GM12878 (cell line): ENCODE measurements at places on chromosomes 7 and 10. TPM values are rescaled to one million over a fixed set of nuclear protein-coding genes. Genes with fewer than 3 reads are reported as not detected.

DNA sequence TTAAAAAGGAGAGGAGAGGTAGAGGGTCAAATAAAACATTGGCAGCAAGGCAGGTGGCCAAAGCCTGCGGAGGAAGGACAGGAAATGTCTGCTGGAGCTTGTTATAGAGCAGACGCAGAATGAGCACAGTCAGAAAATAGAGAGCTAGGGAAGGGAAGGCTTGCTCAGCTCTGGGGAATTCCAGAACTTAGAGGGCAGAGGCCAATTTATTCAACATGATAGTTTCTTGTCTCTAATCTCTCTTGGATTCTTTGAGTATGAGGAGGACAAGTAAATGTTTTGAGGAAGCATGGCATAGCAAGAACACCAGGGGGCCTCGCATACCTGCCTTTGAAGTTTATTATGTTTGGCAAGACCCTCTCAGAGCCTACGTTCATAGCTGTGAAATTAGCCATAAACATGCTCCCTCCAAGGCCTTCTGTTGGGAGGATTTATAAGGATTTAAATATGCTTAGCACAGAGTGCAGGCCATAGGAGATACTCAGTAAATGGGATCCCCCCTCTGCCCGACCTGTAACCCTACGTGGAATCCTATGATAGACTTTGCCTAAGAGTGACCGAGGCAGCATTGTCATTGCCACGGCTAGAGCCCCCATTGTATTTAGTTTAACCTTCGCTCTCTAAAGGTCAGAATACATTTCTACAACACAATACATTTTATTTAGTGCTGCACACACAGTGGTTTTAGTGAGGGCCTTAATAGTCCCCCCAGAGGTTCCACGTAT, 293.9 kb downstream of the CCDC3 start:
- peak; percentile 11 for DNase-seq

GRCh38 chr10:113911839-113912238, 57.4 kb downstream of the NHLRC2 start:
- DNase-seq = no peak

DNA sequence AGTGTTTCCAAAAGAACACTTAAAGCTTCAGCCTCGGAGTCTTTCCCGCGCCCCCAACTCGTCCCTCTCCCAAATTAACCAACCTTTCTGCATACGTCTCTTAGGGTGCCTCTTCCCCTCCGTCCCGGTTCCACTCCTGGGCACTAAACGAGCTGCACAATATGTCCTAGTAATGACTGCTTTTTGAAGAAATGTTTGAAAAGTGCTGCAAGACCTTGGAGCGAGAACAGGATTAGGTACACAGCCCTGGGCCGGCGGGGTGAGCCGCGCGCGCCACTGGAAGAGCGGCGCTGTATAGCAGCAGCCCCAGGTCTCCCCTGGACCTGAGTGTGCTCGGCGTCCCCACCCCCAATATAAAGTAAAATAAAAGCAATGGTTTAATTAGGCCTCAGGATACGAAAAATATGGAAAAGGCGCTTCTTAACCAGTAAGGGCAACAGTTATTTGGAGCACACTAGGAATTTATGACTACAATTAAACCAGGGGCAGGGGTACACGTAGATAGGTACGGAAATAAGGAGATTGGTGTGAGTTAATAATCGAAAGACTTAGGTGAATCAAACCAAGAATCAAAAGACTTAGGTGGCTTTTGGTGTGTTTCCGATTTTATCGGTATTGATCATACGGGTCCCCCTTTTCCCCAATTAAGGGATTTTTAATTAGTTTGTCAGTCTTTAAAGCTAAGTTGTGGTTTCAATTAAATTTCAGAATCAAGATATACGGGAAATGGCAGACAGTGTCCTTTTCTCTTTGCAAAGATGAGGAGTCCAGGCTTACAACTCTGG, 1.9 kb downstream of the TET1 start:
- DNase-seq = no peak

- no peak for DNase-seq
These were observed 226.3 kb downstream of the AHR start for GRCh38 chr7:17524746-17525145.

DNA sequence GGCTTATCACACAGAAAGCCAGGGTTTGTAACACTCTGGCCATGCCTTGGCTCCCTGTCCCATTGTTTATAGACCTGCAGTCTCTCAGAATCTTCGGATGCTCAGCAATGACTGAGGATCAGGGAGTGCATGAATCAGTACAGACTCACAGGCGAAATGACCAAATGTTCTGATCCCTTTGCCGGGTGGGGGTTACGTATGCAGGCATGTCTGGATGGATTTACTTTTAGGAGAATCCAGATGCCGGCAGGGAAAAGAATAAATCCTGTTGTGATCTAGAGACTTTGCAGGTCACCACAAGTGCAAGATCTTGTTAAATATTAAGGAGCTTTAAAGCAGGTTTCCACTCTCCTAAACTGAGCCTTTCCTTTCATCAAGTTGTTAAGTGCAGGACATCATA, 149.5 kb downstream of the SFMBT2 start:
- no peak for DNase-seq

- DNase-seq = no peak
These were observed 39.3 kb upstream of the GGCT start for GRCh38 chr7:30543813-30544525.

DNA sequence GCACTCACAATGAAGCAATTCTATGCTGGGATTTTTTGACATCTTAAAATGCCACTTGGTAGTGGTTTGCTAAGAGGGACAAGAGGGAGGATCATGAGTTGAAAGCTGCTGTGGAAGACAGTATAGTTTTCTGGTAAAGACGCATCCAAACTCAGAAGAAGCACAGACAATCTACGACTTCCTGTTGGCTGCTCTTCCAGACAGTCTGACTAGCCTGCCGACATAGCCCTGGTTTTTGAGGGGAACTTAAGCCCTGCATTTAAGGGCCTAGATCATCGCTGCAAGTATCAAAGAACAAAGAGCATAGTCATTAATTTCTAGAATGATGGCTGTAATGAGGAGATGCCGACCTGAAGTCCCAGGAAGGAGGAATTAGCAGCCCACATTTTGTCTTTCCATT, 99.9 kb upstream of the IKZF1 start:
- no peak for DNase-seq

GRCh38 chr7:97064020-97064419, 39.4 kb upstream of the DLX5 start:
- DNase-seq = no peak

- DNase-seq = no peak
These were observed 135.1 kb downstream of the ZMIZ1 start for GRCh38 chr10:79203833-79204232.

DNA sequence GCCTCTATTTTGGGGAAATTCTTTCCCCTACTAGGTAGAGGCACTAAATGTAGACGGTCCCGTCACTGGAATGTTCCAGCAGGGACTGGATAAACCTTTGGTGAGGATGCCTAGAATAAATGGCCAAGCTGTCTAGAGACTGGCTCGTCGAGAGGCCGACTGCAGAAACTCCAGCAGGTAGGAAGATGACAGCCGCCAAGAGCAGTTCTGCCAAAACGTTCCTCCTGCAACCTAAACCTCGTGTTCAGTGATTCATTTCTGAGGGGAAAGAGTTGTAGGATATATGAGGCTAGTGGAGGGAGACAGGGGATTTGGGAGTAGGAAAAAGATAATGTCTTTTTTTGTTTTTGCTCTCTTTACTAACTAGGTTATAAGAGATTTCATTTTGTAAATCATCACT, 184.7 kb upstream of the GDF10 start:
- DNase-seq = no peak

- DNase-seq = no peak
These were observed 69.9 kb downstream of the HYCC1 start for GRCh38 chr7:22944022-22944421.

DNA sequence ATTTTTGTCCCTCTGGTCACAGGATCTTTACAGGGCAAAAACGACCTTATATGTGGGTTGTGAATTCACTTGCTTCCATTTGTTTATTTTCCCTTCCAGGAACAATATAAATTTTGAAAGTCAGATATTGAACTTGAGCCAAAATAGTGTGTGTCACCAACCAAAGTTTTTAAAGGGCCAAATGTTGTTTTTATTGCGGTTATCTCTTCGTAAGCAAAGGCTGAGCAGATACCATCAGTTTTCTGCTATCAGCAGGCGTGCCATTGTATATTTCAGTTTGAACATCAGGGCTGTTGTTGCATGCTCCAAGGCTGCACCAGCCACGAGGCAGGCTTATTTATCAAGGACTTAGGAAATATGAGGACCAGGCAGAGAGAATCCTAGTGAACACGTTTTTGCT, 160.3 kb downstream of the PAXIP1 start:
- no peak for DNase-seq

- no peak for DNase-seq
These were observed 37.7 kb upstream of the SLC26A4 start for GRCh38 chr7:107622894-107623293.

DNA sequence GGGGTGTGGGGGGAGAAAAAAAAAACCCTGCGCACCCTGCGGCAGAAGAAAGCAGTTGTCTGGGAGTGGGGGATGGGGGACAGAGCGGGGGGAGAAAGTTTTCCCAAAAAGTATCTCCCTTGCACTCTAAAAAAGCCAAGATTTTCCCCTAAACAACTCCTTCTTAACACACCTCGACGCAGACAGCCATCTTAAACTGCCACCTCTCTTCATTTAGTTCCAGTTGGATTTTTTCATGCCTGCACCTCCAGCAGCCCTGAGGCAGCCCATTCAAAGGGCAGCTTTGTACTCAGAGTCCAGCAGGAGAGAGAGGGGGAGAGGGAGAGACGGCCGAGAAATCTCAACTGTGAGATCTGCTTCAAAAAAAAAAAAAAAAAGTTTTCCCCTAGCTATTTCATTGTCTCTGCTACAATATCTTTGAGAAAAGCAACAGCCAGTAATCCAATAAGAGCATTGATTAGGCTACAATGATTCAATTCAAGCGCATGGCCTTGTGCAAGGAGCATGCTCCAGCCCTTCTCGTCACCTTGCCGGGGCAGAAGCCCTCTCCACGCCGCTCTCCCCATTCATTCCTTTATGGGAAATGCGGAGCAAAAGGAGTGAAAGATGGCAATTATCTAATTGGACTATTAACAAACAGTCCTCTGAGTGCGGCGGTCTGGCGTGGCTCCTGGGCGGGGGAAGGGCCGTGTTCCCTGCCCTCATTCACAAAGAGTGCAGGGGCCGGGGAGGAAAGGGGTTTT, 939 bp upstream of the VAX1 start:
- no peak for DNase-seq

GRCh38 chr7:23654508-23654907, 25.5 kb upstream of the FAM221A start:
- DNase-seq = no peak

DNA sequence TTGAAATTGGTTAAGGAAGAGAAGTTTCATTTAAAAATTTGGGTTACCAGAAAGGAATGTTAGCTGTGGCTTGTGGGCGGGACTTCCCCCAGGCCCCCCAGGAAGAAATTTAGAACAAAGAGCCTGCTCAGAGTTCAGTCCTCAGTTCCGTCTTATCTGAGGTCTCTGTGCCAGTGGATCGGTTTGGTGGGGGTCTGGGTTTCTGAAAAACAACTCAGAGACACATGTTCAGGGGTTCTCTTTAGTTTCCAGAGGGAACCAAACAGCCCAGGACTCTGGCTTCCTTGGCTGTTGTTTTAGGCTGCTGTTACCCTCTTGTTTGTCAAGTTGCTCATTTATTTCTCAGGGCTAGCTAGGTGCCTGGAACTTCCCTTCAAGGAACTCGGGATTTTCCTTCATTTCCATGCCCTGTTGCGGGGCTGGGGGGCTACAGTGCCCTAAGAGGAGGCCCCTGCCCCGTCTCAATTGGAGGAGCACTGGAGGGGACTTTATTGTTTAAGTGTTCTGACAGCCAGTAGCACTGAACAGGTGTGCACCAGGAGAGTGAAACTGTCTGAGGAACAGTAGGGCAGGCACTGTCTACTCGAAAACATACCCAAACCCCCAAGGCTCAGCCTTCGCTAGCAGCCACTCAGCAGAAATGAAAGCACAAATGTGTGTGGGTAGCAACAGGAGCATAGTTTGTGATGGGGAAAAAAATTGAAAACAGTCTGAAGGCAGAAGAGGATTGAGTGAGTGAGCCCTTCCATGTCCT, 59.9 kb downstream of the ALOX5 start:
- DNase-seq = peak; percentile 70

DNA sequence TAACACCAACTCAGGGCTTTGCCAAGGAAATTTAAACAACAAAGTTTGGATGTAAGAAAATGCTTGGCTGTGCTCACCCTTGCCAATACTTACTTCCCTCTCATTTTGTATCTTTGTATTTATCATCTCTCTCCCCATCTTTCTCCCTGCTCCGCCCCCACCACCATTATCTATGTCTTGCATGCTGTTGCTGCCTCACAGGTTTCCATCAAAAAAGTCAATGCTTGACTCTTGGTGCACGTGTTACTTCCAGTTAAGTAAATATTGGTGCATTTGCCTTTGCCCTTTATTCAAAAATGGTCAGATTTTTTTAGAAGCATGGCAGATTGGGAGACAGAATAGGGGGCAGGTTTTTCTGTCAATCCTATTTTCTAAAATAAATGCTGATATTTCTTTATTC, 626.0 kb downstream of the ACTR3B start:
- DNase-seq = no peak

GRCh38 chr7:27611059-27611458, 51.6 kb downstream of the HIBADH start:
- no peak for DNase-seq

The GPER1 gene
- 6.3 and 7.7 TPM in 2 replicates for total RNA-seq

The CNPY1 gene
- total RNA-seq = not detected in 2 replicates

The CDHR3 gene
- not detected in 2 replicates for total RNA-seq

The VSIR gene
- 12.1 and 12.5 TPM in 2 replicates for total RNA-seq

The POP7 gene
- 58.8 and 62.7 TPM in 2 replicates for total RNA-seq

The MET gene
- 0.21 TPM in 2 replicates for total RNA-seq

The C10orf67 gene
- not detected in 2 replicates for total RNA-seq

The ACADSB gene
- 23.5 and 24.0 TPM in 2 replicates for total RNA-seq

The KIFBP gene
- total RNA-seq = 14.9 and 16.0 TPM in 2 replicates

The ACTL6B gene
- not detected in 2 replicates for total RNA-seq

The A1CF gene
- total RNA-seq = 0.08 and 0.10 TPM in 2 replicates

The WDR86 gene
- total RNA-seq = not detected in 2 replicates

The CYP2E1 gene
- total RNA-seq = 0.96 and 1.9 TPM in 2 replicates

The IDI2 gene
- total RNA-seq = not detected in 2 replicates
